ENCODE measurements at places on chromosomes 3 and 15.

GRCh38 chr3:45568848-45569762, 25.4 kb upstream of the LIMD1 start:
- DNase-seq, result no peak

- no peak for DNase-seq
These were observed 526.8 kb upstream of the TBL1XR1 start for GRCh38 chr3:177724020-177724638.

- no peak for DNase-seq
These were observed 19.4 kb upstream of the UBE2E2 start for GRCh38 chr3:23183731-23184130.

GRCh38 chr3:165212580-165212979, 16.4 kb upstream of the SLITRK3 start:
- DNase-seq, result no peak

DNA sequence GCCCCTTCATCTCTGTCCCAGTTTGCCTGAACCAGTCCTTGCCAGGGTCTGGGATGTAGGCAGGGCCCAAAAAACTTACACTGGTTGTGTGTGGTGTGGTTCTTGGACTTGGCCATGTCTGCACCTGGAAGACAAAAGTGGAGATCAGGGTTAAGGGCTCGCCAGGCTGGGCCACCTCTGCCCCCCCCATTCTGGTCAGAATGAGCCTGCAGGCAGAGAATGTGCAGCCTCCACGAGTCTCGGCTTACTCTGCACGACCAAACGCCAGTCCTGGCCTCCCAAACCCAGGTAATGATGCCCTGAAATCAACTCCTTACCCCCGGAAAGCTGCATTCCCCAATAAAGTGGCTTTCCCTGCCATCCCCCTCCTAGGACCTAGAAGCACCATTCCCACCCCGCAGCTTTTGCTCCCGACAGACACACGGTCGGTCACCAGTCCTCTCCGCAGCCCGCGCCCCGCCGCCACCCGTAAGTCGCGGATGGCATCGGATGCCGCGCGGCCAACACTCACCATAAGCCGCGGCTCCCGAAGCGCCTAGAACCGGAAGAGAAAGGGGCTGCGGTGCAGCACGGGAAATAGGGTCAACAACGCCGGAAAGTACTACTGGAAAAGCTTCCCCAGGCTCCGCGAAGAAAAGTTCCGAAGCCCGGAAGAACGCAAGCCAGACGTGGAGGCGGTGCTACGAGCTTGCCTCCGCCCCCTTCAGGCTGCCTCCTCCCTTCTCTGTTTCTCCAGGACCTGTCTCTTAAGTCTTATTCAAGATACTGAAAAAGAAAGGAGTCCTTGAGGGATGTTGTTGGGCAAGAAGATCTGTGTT, at the start of gene RPL29:
TSS of gene RPL29 (minus strand) at position 550 of the 818 bp plus-strand sequence. CDS start at position 116, 434 bp downstream.
- peak; percentile 84 for DNase-seq

DNA sequence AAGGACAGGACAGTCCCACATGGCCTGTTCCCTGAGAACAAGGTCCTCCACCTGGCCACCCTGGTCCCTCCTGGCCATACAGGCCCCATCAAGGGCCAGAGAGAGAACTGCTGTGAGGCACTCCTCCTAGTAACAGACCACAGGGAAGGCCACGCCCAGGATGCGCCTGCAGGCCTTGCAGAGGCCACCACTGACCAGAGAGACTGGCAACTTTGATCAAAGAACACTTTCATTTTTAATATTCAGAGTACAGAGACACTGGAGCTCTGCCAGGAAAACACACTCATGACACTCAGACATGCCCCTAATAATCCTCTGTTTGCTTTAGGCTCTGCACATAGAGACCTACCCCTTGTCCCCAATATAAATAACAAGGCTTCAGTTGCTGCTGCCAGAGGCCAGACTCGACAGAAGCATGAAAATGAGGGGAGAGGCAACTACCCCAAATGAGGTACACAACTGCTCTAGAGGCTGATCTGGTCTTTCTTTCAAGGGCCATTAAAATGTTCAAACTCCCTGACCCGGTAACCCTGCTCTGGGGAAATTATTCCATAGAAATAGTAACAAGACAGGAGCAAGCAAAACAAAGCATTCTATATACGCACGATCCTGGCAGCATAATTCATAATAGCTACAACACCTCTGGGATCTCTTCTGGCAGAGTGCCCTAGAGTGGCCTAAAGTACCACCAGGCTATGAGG, 44.8 kb downstream of the CCDC12 start:
- no peak for DNase-seq

Measured in stimulated activated CD4-positive, alpha-beta T cell treated with anti-CD3 and anti-CD28 coated beads, Interleukin-4, amount 100 ng/mL, for 48 hours (primary cell).